ENCODE measurements at places on chromosomes 7 and 10.

- DNase-seq, result no peak
Measured at GRCh38 chr10:119373294-119374102, 166.1 kb downstream of the GRK5 start.

- no peak for DNase-seq
Measured at GRCh38 chr7:19248681-19249080, 103.5 kb upstream of the FERD3L start.

- DNase-seq, result peak; percentile 65
Measured at GRCh38 chr10:89861584-89862301, 160.4 kb downstream of the KIF20B start.

- peak; percentile 21 for DNase-seq
Measured at GRCh38 chr10:64574371-64574770, 1053.2 kb downstream of the REEP3 start.

DNA sequence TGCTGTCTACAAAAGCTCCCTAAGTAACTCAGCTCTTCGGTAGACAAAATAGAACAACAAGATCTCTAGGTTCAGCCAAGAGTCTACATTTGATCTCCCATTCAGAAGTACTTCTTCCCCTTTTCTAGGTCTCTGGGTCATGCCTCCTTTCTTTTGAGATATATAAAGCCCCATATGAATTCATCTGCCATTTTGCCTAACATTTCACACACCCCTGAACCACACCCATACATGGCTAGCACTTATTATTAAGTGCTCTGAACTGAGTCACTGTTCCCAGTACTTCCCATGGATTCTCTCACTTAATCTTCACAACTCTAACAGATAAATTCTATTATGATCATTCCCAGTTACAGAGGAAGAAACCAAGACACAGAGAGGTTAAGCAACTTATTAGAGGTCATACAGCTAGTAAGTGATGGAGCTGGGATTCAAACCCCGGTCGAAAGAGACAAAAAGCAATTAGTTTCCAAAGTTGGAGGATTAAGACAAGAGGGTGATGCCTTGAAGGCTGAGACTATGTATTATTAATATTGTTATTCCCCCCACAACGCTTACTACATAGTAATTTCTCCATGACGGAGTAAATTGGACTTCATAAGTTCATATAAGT is 17.3 kb downstream of the MYOF start:
- DNase-seq, result peak; percentile 49

DNA sequence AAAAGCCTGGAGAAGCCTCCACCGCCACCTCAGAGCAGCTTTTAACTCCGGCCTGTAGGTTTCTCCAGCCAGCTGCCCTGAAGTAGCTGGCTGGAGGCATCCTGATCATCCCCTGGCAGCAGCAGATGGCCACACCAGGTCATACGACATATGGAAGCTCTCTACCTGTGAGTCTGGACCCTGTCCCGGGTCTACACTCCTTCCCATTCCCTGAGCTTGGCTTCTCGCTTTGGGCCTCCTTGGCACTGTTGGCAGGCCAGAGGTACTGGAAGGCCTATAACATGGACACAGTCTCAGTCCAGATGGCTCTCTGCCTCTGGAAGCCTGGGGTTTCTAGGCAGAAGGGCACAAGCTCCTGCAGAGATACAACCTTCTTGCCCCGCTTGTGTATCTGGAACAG is 43.5 kb upstream of the TRIM8 start:
- DNase-seq, result no peak

DNA sequence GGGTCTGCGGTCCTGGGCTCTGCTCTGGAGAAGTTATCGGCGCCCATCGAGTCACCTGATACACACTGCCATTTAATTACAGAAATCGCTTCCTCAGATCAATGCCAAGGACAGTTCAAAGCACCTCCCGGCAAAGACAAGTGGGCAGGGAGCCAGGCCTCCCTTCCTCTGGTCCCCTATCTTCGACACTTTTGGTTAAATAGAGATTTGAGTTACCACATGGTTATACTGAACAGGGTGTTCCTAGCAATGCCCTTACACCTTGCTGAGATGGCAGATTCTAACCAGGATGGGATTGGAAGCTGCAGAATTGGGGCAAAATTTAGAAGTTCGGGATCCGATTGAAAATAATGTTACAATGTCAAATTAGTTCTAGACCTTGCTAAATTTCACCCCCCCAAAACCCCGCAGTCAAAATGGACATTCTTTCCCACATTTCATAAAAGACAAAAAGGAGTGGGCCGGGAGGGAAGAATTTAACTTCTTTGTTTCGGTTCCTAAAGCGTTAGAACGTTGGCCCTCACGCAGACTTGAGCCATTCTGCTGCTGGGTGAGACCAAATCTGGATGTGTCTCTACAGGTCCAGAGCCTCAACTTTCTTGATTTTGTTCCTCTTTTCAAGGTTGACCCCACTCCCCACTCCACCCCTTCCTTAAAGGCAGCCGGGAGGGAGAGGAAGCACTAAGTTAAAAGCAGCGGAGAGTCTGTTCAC is 2.2 kb upstream of the DLX5 start:
- DNase-seq, result no peak

DNA sequence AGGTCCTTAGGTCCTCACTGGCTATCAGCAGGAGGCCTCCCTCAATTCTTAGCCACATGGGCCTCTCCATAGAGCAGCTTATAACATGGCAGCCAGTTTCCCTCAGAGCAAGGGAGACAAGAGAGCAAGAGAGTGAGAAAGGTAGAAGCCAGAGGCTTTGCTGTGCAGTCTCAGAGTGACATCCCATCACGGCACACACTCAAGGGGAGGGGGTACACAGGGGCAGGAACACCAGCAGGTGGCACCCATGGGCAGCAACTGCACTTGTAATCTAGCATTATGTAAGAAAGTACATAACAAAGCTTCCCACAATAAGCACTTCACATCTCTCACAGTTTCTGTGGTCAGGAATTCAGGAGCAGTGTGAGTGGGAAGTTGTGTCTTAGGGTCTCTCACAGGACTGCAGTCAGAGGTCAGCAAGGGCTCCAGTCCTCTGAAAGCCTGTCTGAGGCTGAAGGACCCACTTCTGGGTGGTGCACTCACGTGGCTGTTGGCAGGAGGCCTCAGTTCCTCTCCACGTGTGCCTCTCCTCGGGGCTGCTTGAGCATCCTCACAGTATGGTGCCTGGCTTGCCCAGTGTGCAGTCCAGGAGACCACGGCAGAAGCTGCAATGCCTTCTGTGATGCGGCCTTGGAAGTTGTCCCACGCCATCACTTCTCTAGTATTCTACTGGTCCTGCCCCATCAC is 159.4 kb downstream of the OAT start:
- DNase-seq, result peak; percentile 35

- peak; percentile 96 for DNase-seq
Measured at GRCh38 chr10:121069061-121069850, 218.1 kb downstream of the WDR11 start.

DNA sequence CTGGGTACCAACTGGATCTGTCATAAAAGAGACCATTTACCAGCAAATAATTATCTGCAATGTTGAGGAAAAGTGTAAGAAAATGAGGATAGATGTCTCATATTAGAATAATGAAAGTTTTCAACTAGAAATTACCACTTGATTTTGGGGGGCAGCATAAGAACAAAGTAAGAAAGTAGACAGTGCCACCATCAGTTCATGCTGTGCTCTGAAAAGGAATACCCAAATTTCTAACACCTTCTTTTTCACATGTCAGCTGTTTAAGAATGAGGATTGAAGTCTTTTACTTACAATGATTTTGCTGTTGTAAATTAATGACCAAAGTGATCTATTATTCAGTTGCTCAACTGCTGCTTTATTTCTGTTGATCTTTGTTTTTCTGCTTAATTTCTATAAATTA is 578.3 kb downstream of the ETV1 start:
- no peak for DNase-seq

- DNase-seq, result peak; percentile 45
Measured at GRCh38 chr10:114825513-114826253, 4.1 kb downstream of the FHIP2A start.

DNA sequence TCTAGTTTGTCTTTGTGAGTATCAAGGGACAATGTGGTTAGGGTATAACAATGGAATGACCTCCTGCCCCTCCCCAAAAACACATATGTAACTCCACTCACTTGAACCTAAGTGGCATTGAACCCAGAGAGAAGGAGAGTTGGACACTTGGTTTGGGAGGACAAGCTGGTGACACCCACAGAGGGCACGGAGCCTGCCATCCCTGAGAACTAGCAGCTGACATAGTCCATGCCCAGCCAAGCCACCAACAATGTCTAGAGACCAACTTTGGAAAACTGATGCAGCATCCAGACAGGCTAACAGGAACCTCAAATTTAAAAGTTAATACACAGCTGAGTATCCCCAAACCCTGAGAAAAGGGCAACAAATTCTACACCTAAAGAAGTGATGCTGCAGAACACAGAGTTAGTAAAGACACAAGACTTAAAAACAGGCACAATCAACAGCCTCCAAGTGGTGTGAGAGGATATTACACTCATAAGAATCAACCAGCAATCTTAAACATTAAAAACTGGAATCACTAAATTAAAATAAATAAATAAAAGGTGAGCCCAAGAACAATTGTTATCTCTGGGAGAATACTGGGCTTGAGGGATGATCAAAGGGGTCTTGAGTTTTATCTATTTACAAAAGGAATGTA is 27.2 kb downstream of the NUDCD3 start:
- peak; percentile 17 for DNase-seq

GRCh38 chr10:35300063-35300699 is 36.1 kb upstream of the CCNY start:
- DNase-seq, result peak; percentile 56

- DNase-seq, result no peak
Measured at GRCh38 chr10:2981361-2981801, 86.0 kb upstream of the PFKP start.

- DNase-seq, result peak; percentile 49
Measured at GRCh38 chr10:30862486-30862885, 169.2 kb downstream of the ZNF438 start.

DNA sequence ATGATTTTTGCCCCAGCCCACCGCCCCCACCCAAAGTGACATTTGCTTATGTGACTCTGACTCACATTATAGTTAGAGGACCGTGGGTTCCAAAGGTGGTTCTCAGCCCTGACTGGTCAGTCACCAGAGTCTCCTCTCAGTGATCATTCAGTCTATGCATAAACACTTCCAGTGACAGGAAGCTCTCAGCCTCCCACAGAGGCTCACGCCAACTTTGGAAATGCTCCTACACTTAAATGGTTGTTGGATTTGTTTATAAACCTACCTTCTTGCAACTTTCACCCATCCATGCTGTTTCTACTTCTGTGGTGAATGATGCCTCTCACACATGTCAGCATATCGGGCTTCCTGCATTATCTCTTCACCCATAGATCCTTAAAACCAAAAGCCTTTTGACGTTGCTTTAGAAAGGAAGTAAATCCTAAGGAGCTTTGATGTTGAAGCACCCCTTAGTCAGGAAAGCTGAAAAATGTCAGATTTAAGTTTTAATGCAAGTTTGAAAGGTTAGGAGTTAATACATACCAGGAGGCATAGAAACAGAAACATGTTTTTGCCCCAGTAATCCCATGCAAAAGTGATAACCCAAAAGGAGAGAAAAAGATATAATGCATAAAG is 46.5 kb upstream of the FGL2 start:
- no peak for DNase-seq

- no peak for DNase-seq
Measured at GRCh38 chr7:135913404-135913803, 63.8 kb downstream of the MTPN start.

DNA sequence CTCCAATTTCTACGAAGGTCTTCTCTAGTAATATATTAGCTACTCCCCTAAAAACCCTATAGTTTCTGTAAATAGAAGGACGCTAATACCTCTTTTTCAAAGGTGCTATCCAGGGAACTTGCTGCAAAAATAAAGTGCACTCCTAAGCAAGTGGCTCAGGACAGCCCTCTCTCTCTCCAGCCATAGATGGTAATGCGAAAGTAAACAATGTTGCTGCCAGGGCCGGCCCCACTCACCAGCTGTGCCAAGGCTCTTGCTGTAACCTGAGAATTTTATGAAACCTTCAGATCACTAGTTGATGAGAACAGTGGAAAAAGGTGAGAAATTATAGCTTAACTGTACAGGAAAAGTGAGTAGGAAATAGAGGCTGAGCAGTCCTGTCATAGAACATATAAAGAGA is 10.9 kb upstream of the TAS2R39 start:
- peak; percentile 71 for DNase-seq

DNA sequence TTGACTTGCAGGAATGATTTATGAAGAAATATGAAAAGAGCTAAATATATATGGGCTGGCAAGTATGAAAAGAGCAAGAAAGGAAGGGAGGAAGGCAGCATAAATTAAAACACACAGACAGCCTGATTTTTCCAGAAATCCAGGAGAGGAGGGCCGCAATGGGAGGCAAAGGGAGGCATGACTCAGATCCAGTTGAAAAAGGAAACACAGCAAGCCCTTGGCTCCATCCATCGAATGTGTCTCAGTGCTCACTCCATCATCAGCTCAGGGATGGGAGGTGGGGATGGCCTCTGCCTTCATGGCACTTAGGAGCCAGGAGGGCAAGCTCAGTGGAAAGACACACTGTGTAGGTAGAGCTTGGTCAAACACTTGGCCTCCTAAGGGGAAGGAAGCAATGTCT is 75.7 kb upstream of the PDZD8 start:
- DNase-seq, result no peak

DNA sequence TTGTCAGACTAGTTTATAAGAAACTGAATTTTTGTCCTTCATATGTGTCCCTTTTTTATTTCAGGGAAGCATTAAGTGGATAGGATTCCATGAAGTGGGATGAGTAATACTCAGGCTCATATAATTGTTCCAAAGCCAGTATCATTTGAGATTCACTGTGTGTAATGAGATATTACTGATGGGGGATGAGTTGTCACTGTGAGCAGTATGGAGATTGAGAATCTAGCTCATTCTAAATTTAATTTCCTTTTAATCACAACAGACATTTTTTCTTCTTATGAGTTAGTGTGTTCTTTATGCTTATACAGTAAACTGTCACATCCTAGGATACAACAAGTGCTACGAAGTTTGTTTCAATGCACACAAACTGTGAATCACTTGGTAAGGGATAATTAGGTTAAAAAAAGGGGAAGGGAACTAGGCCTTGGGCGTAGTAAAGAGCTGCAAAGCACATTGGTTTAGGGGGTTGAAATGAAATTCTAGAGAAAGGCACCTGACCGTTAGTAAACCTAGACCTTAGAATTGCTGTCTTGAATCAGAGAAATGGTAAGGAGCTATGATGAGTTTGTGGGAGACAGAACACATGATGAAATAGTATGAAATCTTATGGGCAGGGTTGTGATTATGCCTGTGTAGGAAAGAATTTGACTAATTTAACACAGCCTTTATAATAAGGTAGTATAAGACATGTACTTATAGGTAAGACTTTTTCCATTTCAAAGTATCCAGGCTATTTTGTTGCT is 153.4 kb downstream of the MLLT10 start:
- DNase-seq, result no peak
